Transverse colon (tissue), 4 donors: ENCODE measurements at places on chromosomes 11 and 22. TPM values are rescaled to one million over a fixed set of nuclear protein-coding genes. Genes with fewer than 3 reads are reported as not detected.
A peak's percentile ranks its signal among the peaks of the same experiment; 100 is the strongest.

- no peak for DNase-seq
These were observed 73.3 kb downstream of the MYO7A start for GRCh38 chr11:77201370-77201769.

The OVOL1 gene
- 44.1 TPM for total RNA-seq

- no peak for DNase-seq
These were observed 111.3 kb downstream of the GGTLC2 start for GRCh38 chr22:22755778-22756100.

DNA sequence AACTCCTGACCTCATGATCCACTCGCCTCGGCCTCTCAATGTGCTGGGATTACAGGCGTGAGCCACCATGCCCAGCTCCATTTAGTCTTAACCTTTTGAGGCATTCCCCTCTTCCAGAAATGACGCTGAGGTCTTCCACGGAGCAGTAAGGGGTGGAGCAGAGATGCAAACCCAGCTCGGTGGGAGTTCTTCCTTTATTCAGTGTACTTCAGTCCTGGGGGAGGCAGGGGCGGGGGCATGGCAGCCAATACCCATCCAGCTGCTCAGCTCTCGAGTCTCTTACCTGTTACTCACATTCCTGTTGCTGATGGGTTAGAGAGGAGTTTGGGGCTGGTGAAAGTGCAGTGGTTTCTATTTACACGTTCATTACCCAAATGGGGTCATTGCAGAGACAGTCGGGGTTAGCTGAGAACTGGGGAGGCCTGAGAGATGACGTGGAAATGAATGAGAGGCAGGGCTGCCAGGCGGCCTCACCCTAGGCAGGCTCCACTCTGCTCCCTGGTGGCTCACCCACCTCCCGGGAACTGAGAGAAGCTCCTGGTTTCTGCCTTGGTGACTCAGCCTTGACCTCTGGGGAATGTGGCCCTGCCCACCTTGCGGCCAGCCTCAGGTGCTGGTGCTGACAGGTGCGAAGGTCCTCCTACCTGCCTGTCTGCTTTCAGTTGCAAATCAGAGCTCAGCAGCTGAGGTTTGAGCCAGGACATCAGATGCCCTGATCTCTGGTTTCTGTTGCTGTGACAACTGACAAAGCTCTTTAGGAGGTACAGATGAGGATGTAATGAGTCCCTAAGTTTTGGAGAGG, 13.4 kb upstream of the ST14 start:
- peak; percentile 88 for DNase-seq

The ZFTA gene
- 11.0 TPM for total RNA-seq

GRCh38 chr11:133951327-133952198, 5.2 kb downstream of the IGSF9B start:
- no peak for DNase-seq

GRCh38 chr11:61041755-61042518, 60.4 kb upstream of the CD5 start:
- peak; percentile 62 for DNase-seq

- DNase-seq, result no peak
These were observed 65.6 kb downstream of the ISX start for GRCh38 chr22:35131525-35132000.

DNA sequence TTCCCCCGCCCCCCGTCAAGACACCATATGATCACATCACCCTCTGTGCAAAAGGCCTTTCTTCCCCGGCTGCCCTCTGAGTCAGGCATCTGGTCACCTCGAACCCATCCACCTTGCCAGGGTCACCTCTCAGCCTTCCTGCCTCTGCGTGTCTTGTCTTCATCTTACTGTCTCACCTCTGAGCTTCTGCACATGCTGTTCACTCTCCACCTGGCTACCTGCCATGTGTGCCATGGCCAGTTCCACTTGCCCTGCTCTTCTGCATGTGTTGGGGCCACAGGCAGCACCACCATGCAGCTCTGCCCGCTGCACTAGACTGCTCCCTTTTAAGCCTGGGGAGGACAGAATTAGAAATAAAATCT, 9.8 kb downstream of the ZNF74 start:
- DNase-seq, result no peak
